ENCODE measurements at places on chromosomes 11 and 22. TPM values are rescaled to one million over a fixed set of nuclear protein-coding genes. Genes with fewer than 3 reads are reported as not detected.

DNA sequence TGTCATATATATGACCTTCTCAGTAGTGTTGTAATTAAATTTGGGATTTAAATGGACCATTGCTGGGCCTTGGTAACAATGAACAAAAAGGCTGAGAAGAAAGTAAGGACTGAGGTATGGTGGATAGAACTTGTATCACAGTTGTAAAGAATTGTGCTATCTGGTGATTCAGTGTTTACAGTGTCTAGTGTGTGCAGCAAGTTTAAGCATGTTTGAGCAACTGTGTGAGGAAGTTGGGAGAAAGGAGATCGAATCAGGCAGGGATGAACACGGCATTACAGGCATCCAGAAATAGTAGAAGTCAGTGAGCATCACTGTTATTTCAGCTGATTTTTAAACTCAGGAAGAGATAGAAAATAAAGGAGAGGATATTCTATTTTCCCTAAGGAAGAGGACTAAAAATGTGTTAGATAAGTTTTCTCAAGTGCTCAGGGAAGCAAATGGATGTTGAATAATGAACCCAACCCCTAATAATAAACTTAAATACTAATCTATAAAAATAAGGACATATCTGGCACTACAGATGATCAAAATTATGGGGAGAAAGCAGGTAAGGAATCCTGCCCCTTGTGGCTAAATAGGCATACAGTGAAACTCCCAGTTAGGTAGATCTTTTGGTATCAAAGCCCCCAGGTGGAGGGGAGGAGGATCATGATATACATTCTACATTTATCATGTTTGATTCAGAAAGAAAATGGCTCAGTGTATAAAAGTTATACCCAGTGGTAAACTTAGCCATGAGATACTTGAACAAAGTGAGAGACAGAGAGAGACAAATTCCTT, 361.0 kb upstream of the ANO3 start:
- no peak for ATAC-seq

- ATAC-seq = no peak
Observed at GRCh38 chr11:85705800-85706199, 19.8 kb upstream of the CCDC89 start.

Gene RASSF10
- not detected for total RNA-seq

- no peak for ATAC-seq
Observed at GRCh38 chr22:45945621-45946106, 31.3 kb downstream of the WNT7B start.

Gene KRTAP5-11
- total RNA-seq = not detected

- no peak for ATAC-seq
Observed at GRCh38 chr11:84865791-84866535, 761.2 kb downstream of the DLG2 start.

Gene OR2AG2
- total RNA-seq = not detected
